Stimulated activated CD4-positive, alpha-beta T cell treated with anti-CD3 and anti-CD28 coated beads, Interleukin-1b, Interleukin-23, amount 100 ng/mL, for 1 hour (primary cell): ENCODE measurements at places on chromosomes 1 and 21.

GRCh38 chr1:53567851-53568250 lies 108.7 kb downstream of the DMRTB1 start:
- DNase-seq = no peak

DNA sequence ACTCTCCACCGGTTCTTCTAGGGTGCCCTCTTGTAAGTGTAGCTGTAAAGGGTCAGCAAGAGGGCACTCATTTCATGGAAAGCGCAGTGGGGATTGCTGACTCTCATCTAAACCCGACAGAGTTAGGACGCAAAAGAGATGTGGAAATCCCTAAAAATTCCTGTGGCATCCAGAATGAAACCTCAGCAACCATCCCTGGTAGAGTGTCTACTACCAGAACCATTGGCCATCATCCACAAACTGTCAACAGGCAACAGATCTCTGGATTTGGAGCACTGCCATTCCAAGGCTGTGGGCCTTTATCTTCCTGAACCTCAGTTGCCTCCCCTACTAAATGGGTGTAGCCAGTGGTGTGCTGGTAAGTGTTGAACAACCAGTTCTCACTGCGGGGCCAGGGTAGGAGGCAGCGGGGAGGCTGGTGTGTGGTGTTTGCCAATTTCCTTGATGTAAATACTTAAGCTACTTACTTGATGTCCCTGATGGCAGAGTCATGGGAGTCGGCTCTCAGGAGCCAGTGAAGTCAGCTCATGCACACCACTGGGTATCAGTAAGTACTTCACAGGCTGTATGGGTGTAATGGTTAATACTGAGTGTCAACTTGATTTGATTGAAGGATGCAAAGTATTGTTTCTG lies 195.8 kb downstream of the KAZN start:
- DNase-seq = no peak

- no peak for DNase-seq
These were observed 822.8 kb downstream of the BRINP3 start for GRCh38 chr1:189654906-189655305.

- no peak for DNase-seq
These were observed 60.8 kb upstream of the KRTAP11-1 start for GRCh38 chr21:30942192-30942591.

DNA sequence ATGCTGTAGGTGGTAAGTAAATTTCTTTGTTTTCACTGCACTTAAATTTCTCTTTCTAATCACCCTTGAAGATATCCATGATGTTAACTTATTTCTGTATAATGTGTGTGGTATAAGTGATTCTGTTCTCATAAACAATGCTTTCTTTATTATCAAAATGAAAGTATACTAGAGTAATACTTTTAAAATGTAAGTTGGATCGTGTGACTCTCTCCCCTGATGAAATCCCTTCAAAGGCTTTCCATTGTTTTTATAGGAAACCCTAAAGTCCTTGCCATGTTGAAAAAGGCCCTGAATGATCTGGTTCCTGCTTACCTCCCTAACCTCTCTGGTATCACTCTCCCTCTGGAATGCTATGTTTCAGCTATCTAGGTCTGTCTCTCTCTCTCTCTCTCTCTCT lies 191.1 kb upstream of the LHX8 start:
- DNase-seq = no peak

DNA sequence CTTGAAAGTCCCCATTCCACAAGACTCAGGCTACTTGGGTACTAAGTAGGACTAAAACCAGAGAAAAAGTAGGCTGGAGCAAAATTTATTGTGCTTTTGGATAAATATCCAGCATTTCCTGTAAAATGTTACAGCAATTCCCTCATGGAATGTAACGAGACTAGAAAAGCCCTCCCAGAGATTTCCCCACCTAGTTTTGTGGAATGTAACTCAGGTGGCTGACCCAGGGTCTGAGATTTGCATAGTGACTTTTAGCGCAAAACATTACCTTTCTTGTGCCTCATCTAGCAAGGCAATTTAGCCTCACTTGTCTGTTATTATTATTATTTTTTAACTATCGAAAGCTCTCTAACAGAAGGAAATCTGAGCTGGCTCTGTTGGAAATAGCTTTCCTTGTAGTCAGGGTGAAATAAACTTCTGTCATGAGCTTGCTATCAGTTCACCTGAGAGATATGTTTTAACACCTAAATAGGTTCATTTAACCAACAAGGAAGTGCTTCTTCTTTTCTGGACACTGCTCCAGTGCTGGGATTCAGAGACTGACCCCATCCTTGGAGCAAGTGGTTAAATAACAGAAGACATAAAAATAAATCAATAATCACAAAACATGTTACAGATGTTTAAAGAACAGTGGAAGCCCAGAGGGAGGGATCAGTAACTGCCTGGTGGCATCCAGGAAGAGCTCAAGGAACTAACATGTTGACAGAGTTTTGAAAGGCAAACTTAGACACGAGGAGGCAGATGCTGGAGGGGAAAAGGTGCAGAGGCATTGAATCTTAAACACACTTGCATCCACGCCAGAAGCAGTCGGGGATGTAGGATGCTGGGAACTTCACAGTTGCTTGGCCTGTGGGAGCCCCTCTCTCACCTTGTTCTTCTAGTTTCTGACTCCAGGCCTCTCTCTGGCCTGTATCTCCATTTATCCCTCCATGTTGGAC lies 68.3 kb upstream of the RHOU start:
- no peak for DNase-seq

GRCh38 chr1:110383251-110383990 lies 7.4 kb downstream of the SLC16A4 start:
- no peak for DNase-seq

DNA sequence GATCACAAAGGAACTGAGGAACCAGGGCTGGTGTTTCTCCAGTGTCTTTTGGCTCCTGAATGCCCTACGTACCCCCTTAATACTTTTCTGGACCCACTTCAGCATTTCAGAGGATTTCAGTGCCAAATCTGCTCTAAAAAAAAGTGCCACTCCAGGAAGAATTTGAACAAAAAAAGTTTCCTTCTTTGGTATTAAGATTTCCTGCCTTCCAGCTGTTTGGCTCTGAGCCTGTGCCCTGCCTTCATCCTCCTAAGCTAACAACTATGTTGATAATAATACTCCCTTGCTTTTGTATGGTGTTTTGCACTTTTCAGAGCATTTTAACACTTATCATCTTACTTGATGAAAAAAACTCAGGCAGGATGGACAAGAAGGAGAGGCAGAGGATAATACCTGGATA lies 11.0 kb upstream of the RIMS3 start:
- DNase-seq = no peak

DNA sequence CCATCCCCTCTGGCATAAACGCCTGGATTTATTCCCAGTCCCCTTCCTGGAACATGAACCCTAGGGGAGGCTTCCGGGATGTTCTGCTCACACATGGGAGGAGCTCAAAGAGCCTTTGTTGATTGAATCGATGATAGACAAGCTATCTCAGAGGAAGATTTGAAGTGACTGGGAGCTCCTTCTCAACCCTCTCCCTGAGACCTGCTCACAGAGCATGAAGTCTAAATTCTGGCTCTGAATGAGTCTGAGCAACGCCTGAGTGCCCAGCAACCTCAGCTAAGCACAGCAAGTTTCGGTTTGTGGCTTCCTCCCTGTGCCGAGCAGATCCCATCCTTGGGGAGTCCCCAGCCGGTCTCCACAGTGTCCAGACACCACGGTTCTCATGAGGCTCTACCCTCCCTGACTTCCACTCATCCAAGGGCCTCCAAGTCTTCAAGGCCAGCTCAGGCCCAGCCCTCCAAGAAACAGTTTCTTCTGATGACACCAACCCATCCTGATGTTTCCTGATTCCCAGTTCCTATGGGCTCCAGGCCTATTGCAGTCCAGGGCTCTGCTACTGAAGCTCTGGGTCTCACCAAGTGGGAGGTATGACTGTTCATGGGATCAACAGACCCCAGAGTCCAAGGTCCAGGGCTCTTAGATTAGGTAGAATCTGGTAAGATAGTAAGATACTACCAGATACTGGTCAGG lies 190.8 kb downstream of the DYRK1A start:
- DNase-seq = no peak

DNA sequence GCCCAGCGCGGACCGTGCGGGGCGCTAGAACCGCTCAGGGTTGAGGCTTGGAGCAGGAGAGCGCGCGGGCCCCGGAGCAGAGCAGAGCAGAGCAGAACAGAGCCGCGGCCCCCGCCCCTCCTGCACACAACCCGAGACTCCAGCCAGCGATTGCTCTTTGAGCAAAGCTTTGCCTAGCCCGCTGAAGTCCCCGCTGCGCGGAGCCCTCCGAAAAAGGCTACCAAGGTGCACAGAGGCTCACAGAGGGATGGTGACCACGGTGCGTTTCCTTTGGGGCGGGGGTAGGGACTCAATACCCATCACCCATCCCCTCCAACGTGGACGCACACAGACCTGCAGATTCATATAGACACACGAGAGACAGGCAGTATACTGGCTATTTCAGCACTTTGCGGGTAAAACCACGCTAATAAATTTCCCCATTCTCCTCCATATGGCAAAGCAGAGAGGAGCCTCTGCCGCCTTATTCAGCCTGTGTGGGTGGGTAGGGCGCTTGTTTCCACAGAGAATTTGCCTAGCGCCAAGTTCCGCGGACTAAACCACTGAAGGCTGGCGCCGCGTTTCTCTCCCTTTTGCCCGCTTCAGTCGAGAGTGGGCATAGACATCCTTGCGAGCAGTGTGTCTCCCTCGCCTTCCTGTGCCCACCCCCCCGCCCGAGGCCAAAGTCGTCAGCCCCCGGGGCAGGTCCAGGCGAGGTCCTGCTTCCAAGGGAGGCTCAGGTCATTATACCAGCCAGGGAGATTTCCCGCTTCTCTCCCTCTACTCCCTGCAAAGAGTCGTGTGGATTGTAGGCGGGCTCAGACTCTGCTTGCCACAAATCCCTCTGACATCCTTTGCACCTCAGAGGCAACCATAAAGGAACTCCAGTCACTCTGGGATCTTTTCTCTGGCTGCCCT lies 8.5 kb downstream of the HLX start:
- DNase-seq = no peak

DNA sequence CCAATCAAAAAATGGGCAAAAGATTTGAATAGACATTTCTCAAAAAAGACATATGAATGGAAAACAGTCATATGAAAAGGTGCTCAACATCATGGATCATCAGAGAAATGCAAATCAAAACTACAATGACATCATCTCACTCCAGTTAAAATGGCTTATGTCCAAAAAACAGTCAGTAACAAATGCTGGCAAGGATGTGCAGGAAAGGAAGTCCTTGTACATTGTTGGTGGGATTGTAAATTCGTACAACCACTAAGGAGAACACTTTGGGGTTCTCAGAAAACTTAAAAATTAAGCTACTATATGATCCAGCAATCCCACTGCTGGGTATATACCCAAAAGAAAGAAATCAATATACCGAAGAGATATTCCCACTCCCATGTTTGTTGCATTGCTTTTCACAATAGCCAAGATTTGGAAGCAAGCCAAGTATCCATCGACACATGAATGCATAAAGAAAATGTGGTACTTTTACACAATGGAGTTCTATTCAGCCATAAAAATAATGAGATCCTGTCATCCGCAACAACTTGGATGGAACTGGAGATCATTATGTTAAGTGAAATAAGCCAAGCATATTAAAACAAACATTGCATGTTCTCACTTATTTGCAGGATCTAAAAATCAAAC lies 17.9 kb downstream of the GBP5 start:
- no peak for DNase-seq

DNA sequence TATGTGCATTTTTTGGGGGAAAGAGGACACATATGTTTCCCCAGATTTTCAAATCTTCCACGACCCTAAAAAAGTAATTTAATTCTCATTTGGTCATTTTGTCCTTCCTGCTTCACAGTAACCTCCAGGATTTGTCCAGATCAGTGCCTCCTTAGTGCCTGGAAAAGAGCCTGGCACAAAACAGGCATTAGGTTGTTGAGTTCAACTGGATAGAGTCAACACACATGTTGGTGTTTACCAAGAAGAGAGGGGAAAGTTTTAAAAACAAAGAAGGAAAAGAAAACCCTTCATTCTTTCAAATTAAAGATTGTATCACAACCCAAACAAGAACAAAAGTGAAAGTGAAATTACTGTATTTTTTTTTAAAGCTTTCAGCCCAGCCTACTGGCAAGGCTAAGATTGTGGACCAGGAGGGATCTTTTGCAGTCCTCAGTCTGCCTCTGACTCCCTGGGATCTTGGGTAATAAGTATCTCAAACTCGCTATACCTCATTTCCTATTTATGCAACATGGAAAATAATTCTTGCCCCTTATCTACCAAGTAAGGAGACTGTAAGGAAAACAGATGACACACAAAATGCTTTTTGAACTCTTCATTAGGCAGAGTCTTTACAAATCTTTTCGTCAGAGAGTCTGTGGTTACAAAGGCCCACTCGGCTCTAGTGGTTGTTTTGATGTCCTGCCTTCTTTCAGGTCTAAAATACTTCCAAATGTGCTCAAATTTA lies 57.8 kb downstream of the ZNF281 start:
- no peak for DNase-seq

- peak; percentile 94 for DNase-seq
These were observed at the start of gene RERE for GRCh38 chr1:8817412-8818324. Gene RERE (minus strand): TSS chr1:8817640.

DNA sequence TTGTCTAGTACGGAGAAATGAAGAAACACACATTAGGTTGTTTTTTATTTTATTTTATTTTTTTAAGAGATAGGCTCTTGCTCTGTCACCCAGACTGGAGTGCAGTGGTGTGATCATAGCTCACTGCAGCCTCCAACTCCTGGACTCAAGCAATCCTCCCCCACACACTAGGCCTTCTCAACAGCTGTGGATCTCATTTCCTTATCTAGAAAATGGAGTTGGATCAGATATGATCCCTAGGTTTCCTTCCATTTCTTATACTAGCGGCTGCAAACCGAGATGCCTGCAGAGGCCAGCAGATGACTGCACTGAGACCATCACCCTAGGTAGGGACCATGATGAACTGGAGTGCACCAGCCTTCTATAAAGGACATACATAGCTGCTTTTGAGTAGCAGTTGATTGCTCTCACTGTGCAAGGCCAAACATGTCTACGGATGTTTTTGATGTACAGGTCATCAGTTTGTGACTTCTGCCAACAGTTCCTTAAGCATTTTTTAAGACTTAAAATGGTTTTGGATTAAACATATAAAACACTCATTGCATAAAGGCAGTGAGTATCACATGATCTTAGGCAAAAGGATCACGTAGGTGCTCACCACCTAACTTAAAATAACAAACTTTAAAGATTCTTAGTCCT lies 11.4 kb upstream of the KLHL12 start:
- DNase-seq = no peak

DNA sequence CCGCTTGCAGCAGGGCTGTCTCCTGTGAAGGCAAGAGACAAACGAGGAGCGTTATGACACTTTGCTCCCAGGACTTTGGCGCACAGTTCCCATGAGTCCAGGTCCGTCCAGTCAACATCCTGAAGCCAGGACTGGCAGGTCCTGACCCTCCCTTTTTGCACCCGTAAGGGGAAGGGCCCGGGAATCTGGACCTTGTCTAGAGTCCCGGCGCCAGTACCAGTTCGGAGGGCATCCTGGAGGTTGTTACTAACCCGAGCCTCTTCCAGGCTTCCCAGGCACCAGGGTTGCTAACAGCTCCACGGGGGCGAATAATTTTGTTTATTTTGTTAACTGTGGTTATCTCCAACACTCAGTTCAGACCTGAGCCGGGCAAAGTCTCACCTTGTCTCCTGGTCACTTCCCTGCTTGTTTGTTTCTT lies 682 bp upstream of the RWDD3 start:
- DNase-seq = peak; percentile 2
